ENCODE measurements at places on chromosomes 12 and 14. TPM values are rescaled to one million over a fixed set of nuclear protein-coding genes. Genes with fewer than 3 reads are reported as not detected.
A peak's percentile ranks its signal among the peaks of the same experiment; 100 is the strongest.

- DNase-seq, result no peak
Observed at GRCh38 chr14:72796935-72797334, 97.0 kb downstream of the DPF3 start.

DNA sequence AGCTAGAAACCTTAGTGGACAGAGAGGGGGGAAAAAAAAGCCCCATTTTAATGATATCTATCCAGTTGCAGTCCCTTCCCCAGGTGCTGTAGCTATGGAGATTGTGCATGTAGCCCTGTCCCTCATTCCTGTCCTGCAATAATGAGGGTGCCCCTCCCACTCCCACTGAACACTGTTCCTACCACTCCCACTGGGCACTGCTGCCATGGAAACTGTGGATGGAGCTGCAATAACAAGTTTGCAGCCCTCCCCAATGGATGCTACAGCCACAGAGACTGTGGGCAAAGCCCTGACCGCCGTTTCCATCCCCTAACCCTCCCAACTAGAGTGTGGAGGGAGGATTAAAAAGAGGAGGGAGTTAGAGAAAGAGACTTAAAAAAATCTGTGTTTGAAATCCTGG is 238.3 kb downstream of the FUT8 start:
- DNase-seq, result no peak

- DNase-seq, result no peak
Observed at GRCh38 chr12:26185532-26186320, 9.6 kb upstream of the SSPN start.

TUBA1A gene
- total RNA-seq, result 815 TPM

GRCh38 chr14:67999290-67999689 is 179.7 kb downstream of the RAD51B start:
- DNase-seq, result no peak

GRCh38 chr12:29157486-29157946 is 8.4 kb downstream of the FAR2 start:
- DNase-seq, result peak; percentile 86

DNA sequence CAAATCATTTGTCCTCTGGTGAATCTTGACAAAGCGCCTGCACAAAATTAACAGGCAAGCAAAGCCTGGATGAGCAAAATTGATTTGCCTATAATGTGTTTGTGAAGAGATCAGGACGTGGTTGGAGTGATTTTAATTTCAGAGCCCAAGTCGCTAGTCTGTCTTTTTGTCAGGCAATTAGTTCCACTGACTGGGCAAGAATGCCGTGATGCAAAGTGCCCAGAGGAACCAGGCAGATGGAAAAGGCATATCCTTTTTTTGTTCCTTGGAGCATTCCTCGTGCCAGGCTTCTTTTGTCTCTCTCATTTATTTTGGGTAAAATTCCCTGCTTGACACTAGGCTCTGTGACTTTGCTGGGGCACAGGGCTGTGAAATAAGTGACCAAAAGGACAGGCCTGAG is 65.9 kb upstream of the CCDC198 start:
- no peak for DNase-seq

GPR162 gene
- total RNA-seq, result 0.76 TPM

- DNase-seq, result no peak
Observed at GRCh38 chr14:53875324-53875897, 81.2 kb downstream of the BMP4 start.

SUDS3 gene
- total RNA-seq, result 25.0 TPM

DNA sequence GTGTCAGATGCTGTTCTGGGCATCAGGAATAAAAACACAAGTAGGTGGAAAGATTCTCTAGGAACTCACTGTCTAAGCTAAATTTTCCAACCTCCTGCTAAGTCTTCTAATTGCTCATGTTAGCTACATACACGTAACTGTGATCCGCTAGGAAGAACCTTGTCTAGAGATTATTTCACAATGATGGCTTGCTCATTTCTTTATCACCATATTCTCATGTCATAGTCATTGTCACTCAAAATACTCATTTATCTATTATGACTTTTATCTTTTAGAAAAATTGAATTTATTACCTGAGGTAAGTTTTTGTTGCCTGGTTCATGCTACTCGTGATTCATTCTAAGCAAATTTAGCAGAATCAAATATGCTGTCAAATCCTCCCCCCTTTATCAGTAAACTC is 1402.4 kb upstream of the FLRT2 start:
- DNase-seq, result no peak

TAS2R7 gene
- total RNA-seq, result not detected

EFS gene
- total RNA-seq, result not detected

DNA sequence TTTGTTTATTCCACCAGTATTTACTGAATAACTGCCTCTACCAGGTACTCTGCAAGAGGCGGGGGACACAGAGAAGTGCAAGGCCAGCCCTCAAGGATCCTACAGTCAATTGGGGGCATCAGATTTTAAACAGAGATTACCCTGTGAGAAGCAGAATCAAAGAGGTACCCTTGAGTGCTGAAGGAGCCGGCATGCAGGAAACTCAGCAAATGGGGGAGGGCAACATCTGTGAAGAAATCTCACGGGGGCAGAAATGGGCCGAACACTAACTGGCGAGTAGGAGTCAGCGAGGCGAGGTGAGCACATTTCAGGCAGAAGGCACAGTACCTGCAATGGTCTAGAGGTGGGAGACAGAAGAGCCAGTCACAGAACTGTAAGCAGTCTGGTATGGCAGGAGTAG is 9.0 kb downstream of the GALNT6 start:
- DNase-seq, result no peak

GRCh38 chr12:12008931-12009611 is 61.7 kb upstream of the BCL2L14 start:
- no peak for DNase-seq

GRCh38 chr12:98863167-98863566 is 218.1 kb downstream of the APAF1 start:
- DNase-seq, result no peak

DNA sequence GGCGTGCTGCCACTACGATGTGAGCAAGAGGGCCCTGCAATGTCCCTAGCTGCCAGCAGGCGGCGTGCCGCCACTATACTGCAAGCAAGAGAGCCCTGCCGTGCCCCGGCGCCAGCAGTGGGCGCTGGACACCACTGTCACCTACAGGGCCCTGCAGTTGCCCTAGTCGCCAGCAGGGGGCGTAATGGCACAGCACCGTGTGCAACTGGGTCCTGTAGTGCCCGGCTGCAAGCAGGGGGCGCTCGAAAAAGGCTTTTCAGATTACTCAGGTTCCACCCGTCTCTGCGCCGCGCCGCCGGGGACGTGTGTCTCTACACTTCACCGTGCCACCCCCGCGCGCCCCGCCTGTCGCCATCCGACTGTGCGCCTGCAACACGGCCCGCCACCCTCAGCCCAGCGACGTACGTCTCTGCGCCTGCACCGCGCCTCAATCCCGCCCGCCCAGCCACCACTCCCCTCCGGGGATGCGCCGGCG is 1356.9 kb downstream of the TMEM121 start:
- no peak for DNase-seq

DNA sequence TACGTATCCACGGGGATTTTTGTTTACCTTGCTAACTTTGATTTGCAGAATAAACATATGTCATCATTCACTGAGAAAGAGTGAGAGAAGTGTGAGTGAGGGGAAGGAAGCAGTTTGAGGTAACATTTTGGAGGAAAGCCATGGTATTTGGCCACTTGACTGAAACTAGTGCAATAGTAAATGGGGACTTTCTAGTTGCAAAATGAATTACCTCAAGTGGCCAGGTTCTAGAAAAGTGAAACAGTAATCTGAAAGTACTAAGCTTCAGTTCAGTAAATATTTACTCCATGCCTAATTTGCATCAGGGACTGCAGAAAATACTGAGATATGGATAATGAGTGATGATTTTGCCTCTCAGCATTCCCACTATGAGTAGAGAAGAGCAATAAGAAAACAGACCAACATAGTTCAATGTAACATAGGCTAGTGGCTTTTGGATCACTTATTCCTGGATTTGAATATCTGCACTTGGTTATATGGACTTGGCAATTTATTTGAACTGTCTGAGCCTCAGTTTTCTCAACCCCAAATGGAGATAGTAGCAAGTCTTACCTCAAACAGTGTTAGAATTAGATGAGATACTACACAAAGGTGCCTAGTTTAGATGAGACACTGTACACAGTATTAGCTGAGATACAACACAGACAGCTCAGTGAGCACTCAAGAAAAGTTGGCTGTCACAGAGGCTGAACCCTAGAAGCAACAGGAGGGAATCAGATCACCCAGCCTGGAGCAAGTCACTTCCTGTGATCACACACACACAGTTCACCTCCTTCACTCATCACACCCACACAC is 439.1 kb downstream of the NPAS3 start:
- DNase-seq, result no peak

GRCh38 chr14:80956102-80956501 is 681 bp downstream of the TSHR start:
- no peak for DNase-seq

DNA sequence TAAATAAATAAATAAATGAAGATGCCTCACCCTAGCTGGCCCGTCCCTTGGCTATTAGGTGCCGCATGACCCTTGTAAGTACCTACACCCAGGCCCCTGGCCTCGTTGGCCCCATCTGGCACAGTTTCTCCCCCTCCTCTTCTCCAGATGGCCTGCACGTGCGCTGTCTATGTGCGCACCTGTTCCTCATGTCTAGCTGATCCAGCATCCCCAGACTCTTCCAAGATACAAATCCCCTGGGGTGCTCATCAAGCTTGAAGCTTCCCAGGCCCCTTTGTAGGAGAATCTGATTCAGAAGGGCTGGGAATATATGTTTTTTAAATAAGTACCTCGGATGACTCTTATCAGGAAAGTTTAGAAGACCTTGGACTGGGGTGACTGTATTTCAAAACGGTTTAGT is 133.3 kb downstream of the CHST11 start:
- DNase-seq, result no peak

TTC6 gene
- total RNA-seq, result 0.13 TPM

CCDC60 gene
- not detected for total RNA-seq

All from dermis microvascular lymphatic vessel endothelial cell (primary cell).